Small intestine (tissue), 16 donors: ENCODE measurements at places on chromosomes 1 and 21.
A peak's percentile ranks its signal among the peaks of the same experiment; 100 is the strongest.

GRCh38 chr1:229116114-229116513, 154.8 kb upstream of the RAB4A start:
- H3K4me3 ChIP-seq, result no peak overlapping the region
- H3K27ac ChIP-seq, result no peak overlapping the region
- no peaks in the 10 kb centered on the region for H3K36me3 ChIP-seq
- no peaks in the 10 kb centered on the region for H3K4me1 ChIP-seq
- DNase-seq, result no peak

DNA sequence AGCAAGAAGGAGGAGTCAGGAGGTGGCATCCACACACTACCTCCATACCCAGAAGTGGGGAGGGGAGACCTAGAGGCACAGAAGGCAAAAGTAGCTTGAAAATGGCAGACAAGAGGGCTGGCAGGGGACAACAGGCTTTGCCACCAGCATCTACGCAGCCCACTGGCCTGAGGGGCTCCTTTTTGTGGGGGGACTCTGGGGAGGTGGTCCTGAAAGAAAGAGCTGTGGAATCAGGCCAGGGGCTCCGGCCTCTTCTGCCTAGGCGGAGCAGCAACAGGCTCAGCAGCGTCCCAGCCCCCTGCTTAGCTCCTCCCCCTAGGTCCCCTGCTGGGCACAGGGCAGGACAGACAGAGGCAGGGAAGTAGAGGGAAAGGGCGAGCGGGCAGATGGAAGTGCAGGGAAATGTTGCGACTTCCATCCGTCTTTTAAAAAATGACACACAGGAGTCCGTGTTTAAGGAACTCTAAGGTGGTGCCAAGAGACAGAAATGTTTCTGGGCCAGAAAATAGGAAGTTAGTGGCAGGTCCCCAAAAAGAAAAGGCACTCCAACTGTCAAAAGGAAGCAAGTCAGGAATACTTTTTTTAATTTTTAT, 10.0 kb upstream of the LEFTY2 start:
- H3K4me3 ChIP-seq, result no peak overlapping the region
- H3K27ac ChIP-seq, result no peak overlapping the region
- no peak for DNase-seq
- H3K27me3 ChIP-seq, result no peaks in the 10 kb centered on the region
- no peaks in the 10 kb centered on the region for H3K36me3 ChIP-seq
- H3K4me1 ChIP-seq, result no peaks in the 10 kb centered on the region

- no peak overlapping the region for H3K4me3 ChIP-seq
- peak overlapping the region; percentile 75 for H3K27ac ChIP-seq
- H3K27me3 ChIP-seq, result no peaks in the 10 kb centered on the region
- peak; percentile 84 for DNase-seq
- peaks cover 36% of the 10 kb centered on the region for H3K36me3 ChIP-seq
Observed at GRCh38 chr1:1304331-1305299, 3.1 kb downstream of the ACAP3 start.

DNA sequence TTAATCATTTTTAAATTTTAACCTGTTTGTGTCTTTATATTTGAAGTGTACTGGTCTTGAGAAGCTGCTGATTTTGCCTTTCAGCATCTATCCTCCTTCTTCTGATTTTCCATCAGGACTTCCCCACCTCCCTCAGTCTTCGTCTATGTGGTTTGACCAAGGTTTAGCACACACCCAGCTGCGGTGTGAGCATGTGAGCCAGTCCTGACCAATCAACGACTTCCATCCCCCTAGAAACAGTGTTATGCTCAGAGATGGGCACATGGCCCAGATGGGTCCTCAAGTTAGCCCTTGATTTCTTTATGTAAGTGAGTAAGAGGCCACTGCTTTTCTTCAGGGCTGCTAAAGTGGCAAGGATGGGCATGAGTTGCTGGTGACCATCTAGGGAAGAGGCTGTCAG, 190.8 kb downstream of the MATN1 start:
- H3K36me3 ChIP-seq, result no peaks in the 10 kb centered on the region
- no peak overlapping the region for H3K4me3 ChIP-seq
- H3K4me1 ChIP-seq, result no peaks in the 10 kb centered on the region

- peaks cover 2% of the 10 kb centered on the region for H3K4me1 ChIP-seq
- H3K27ac ChIP-seq, result no peak overlapping the region
- no peaks in the 10 kb centered on the region for H3K27me3 ChIP-seq
- no peak for DNase-seq
- H3K4me3 ChIP-seq, result no peak overlapping the region
Observed at GRCh38 chr1:84724128-84724860, 34.0 kb upstream of the SSX2IP start.
